ENCODE measurements at places on chromosomes 13 and 19.

- peak; percentile 95 for DNase-seq
Observed at GRCh38 chr19:42108527-42109389, 23.5 kb downstream of the POU2F2 start.

- peak; percentile 17 for DNase-seq
Observed at GRCh38 chr13:34671137-34671536, 270.9 kb upstream of the NBEA start.

DNA sequence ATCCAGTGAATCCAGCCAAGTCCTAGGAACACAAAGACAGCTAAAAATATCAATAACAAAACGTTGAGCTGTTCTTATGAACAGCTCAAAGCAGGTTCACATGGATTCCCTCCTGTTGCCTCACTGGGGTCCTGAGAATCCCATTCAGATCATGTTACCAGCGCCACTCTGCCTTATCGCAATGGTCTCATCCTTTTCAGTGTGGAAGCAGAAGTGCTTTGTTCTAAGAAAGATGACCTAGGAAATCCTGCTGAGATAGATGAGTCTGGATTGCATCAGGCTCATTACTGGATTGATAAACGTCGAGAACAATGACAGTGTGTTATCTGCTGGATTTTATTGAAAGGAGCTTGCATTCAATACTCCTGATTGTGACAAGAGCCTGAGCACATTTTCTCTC lies 87.0 kb downstream of the SLAIN1 start:
- no peak for DNase-seq

GRCh38 chr19:34269968-34270621 lies 15.7 kb downstream of the GARRE1 start:
- peak; percentile 81 for DNase-seq

DNA sequence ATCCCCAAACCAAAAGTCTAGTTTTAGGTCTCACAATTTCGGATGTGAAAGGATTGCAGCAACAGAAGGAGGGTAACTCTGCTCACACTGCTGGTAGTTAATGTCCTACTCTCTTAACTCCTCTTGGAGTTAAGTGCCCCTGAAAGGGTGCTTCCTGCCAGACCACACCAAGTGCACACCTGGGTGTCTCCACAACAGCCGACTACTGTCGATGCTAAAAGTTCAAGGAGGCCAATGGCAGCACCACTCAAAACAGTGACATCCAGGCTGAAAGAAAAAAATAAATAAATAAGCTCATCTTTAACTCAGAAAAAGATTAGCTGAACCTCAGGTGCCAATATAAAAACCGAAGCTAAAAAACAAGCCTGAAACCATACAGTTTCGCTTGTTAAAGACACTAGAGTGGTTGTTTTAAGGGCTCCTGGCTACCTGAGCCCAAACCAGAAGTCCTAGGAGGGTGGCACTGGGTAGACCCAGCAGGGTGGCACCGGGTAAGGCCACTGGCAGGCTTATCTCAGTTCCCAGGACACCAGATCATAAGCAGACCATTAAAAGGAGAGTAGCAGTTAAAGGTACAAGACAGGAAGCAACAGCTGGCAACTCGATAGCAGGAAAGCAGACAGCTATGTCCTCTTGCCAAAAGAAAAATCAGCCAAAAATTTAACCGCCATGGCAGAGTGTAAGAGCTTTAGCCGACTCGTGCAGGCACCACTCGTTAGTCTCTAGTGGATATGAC lies 39.3 kb downstream of the BRD4 start:
- DNase-seq, result no peak

- no peak for DNase-seq
Observed at GRCh38 chr13:65555962-65556361, 1674.2 kb downstream of the PCDH9 start.

DNA sequence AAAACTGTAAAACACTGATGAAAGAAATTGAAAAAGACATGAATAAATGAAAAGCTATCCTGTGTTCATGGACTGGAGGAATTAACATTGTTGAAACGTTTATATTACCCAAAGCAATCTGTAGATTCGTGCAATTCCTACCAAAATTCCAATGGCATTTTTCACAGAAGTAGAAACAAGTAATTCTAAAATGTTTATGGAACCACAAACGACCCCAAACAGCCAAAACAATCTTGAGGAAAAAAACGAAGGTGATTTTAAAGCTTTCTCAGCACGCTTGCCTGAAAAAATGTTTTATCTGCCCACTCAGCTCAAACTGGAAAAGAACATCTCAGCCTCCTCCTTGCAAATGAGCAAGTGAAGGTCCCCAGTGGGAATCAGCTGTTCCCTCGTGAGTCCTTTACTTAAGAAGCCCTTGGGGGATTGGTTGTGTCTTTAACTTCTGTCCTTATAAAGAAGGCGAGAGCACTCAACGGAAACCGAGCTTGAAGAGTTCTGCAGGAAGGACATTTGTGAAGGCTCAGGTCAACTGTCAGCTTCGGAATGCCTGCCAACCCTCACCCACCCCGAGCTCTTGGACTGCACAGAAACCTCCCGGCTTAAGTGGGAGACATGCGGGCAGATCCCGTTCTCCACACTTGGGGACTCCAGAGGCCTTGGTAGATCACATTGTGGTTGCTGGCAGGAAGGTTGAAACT lies 256.0 kb upstream of the IRS2 start:
- no peak for DNase-seq
